Cerebellar cortex (tissue), 1 donor: ENCODE measurements at places on chromosomes 6 and 20.

- no peak for DNase-seq
Measured at GRCh38 chr6:131001945-131002660, 60.9 kb downstream of the EPB41L2 start.

DNA sequence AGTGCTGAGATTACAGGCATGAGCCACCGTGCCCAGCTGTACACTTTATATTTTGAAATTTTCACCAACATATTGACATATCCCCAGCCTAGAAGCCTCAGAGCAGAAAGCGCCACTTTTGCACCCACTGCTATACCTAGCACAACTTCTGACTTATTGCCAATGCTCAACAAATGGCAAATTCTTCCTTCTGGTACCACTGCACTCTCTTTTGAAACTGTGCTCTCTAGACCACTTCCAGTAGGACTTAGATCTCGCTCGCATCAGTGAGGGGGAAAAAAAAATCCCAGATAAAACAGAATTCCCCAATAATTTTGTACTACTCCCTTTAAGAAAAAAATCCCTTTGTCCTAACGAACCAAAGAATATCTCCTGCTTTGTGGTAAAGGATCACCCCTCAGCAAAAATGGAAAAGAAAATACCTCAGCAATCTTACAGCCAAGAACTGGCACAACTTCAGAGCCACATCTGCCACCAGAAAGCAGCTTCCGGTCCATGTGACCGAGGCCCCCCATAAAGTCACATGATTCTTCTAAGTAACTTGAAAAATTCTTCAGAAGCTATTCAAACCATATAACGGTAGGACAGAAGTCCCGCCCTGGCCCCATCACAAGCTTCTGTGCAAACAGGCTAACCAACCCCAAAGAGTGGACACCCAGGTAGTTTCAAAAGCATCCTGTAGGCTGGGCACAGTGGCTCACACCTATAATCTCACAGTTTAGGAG is 18.5 kb upstream of the IL17F start:
- DNase-seq = no peak

DNA sequence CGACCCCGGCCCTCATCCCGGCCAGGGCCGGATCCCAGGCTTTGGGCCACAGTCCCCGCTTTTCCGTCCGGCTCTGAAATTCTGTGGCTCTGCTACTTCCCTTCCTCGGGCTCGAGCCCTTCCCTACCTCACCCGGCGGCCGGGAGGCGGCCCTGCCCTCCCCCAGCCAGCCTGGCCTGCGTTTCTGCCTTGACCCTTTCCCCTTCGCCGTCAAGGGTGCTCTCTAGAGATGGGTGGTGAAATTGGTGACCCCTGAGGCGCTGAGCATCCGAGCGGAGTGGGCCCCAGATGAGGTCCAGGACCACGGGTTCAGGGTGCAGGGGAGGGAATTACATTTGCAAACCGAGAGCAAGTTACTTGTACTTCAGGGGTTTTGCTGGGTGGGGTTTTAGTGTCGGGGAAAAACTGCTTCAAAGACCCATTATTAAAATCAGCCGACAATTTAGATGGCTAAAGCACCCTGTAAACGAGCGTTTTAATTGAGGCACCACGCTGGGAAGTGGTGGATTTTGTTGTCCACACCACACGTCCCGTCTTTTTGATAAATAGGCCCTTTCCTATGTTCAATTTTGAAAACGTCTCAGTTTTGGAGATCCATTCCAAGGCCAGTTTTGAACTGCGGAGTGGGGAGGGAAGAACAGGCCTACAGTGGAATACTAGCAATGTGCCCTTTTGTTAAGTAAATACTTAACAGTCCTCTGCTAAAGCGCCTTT is 9.9 kb downstream of the TFAP2A start:
- no peak for DNase-seq

GRCh38 chr6:109772883-109773431 is 81.9 kb downstream of the FIG4 start:
- peak; percentile 79 for DNase-seq

GRCh38 chr6:36419310-36419709 is 23.3 kb downstream of the PXT1 start:
- no peak for DNase-seq

- no peak for DNase-seq
Measured at GRCh38 chr6:144315981-144316861, 31.1 kb downstream of the UTRN start.

GRCh38 chr6:98971303-98971702 is 23.6 kb upstream of the FBXL4 start:
- DNase-seq = no peak

- DNase-seq = no peak
Measured at GRCh38 chr20:1163653-1164052, 21.1 kb downstream of the TMEM74B start.

DNA sequence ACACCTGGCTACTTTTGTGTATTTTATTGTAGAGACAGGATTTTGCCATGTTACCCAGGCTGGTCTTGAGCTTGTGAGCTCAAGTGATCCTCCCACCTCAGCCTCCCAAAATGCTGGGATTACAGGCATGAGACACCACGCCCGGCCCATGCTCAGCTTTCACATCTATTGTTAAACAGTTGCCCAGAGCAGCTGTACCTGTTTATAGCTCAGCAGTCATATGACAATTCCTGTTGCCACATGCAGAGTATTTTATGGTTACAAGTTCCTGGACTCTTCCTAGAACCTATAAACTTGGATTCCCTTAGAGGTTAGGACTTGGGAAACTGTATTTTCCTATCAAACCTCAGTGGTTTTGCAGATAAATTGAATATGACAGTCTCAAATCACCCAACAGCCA is 188.3 kb upstream of the KCNG1 start:
- DNase-seq = no peak
